NCI-H1930 (cell line): ENCODE measurements at places on chromosomes 7 and 10.

- DNase-seq = no peak
Observed at GRCh38 chr7:1842321-1843221, 172.5 kb downstream of the ELFN1 start.

DNA sequence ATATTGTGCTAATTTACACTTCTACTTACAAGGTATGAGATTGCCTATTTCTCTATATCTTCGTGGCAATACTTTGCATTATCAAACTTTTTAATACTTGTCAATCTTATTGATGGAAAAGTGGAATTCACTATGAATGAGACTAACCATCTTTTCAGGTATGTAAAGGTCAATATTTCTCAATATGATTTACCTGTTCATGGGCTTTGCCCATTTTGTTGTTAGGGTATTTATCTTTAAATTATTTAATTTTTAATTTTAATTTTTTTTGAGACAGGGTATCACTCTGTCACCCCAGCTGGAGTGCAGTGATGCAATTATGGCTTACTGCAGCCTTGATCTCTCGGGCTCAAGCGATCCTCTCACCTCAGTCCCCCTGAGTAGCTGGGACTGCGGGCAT, 47.8 kb upstream of the LCOR start:
- DNase-seq = no peak

GRCh38 chr7:66105263-66105748, 9.3 kb upstream of the CRCP start:
- no peak for DNase-seq

GRCh38 chr7:102273749-102274712, 12.6 kb upstream of the SH2B2 start:
- DNase-seq = no peak

GRCh38 chr7:45007106-45007505, 7.1 kb downstream of the CCM2 start:
- DNase-seq = no peak

DNA sequence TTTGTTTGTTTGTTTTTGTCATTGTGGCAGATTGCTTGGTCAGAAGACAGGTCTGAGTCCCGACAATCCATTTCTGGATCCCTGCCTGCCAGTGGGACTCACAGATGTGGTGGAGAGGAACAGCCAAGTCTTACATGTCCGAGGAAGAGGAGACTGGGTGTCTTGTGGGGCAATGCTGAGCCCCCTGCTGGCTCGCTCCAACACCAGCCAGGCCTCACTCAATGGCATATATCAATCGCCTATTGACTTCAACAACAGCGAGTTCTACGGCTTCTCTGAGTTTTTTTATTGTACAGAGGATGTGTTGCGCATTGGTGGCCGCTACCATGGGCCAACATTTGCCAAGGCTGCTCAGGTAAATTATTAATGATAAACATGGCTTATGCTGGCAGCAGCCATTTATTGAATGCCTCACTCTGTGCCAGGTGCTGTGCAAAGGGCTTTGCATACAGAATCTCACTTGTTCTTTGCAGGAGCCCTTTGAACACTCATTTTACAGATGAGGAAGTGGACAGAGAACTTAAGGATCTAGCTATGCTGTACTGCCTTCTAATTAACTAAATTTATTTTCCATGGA, 33.3 kb downstream of the COX15 start:
- no peak for DNase-seq

GRCh38 chr7:129366-130221, 62.8 kb upstream of the FAM20C start:
- DNase-seq = no peak

DNA sequence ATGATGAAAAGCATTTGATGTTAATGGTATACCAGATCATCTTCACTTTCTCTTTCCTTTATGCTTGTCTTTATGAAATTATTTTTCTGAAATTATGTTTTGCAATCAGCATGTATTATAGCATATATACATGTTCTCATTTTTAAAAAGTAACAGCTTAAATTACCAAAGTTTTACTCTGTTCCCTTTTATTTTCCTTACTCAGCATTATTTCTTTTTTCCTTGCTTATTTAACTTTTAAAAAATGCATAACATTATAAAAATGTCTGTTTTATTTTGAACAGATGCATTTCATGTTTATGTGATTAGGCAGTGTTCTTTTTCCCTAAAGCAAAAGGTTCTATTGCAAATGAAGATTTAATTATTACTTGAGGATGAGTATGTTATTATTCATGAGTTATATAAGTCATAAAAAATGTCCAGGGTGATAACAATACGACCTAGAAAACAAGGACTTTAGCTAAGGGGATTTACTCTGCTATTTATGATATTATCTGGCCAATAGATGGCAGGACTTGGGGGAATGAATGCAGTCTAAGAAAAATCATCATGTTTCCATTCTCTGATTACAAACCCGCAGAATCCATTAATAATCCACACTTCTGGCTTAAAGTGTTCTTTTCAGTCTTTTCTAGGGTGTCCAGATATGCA, 38.5 kb downstream of the CABCOCO1 start:
- DNase-seq = no peak

DNA sequence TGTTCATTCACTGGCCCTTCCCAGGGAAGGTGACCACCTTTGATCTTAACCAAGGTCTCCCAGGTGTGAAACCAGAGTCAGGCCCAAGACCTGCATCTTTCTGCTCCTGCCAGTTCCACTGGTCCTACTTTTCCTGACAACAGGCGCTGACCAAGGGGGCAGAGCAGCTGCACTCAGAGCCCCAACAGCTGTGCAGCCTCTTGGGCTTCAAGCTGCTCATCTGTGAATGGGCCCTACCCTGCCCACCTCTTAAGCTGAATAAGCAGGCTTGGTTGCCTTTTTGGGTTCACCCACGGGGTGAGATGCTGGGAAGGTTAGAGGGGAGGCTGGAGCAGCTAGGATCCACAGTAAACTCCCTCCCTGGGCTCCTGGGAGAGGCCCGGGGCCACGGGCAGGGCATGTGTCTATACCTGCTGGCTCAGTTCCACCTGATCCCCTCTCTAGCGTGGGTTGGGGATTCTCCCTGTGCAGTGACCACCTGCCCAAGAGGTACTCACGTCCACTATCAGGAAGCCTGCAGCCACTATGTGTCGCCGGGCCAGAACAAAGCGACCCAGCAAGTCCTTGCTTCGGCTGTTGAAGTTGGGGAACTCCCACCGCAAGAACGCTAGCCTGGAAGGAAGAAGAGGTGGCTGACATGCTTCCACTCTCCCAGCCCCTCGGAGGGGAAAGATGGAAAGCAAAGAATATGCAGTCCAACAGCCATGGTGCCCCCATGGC, 10.6 kb downstream of the TBRG4 start:
- no peak for DNase-seq

- DNase-seq = no peak
Observed at GRCh38 chr10:132075909-132076577, 10.3 kb downstream of the JAKMIP3 start.
